Right lobe of liver (tissue), 6 donors: ENCODE measurements at places on chromosomes 4 and X. TPM values are rescaled to one million over a fixed set of nuclear protein-coding genes. Genes with fewer than 3 reads are reported as not detected.

The FGFR3 gene
- total RNA-seq = 30.0 TPM

The DDX53 gene
- not detected for total RNA-seq

The DDX60 gene
- 15.8 TPM for total RNA-seq

The PFKFB1 gene
- 3.8 TPM for total RNA-seq

The ZNF157 gene
- total RNA-seq = not detected

The PLP1 gene
- 0.61 TPM for total RNA-seq

The IDS gene
- total RNA-seq = 12.7 TPM

The SPIN2B gene
- total RNA-seq = 4.4 TPM

The SHOX gene
- not detected for total RNA-seq

The FGF2 gene
- 0.88 TPM for total RNA-seq

DNA sequence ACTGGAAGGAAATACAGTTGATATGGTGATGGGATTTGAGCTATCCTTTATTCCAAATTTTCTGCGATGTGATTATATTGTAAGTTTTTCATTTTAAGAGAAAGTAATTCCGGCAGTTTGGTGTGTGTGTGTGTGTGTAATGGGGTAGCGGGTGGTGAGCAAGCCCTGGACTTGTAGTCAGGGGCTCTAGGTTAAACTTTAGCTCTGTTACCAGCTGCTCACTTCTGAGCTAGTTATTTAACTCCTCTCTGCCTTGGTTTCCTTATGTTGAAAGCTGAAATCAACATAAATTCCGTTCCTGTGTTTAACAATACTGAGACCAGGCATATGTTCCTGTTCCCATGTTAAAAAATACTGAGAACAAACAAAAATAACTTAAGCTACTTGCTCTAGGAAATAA lies 174.1 kb upstream of the CASK start:
- H3K36me3 ChIP-seq = no peaks in the 10 kb centered on the region
- H3K4me3 ChIP-seq = no peak overlapping the region
- no peak overlapping the region for H3K27ac ChIP-seq
- H3K27me3 ChIP-seq = peaks cover 4% of the 10 kb centered on the region
- no peaks in the 10 kb centered on the region for H3K4me1 ChIP-seq

DNA sequence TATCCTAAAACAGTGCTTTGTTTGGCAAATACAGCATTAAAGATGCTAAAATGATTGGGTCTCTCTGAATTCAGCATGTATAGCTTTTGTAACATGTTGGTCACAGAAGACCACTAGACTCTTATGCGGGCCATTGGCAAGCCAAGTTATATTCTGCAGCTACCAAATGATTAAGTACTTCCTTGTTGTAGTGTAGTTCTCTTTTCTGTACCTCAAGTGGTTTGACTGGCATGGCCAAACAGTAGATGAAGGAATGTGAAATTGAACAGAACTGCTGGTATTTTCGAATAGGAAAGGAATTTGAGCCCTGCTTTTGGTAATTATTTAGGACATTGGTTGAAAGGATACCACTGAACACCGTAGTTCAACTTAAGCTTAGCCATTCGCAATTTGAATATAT lies 193.9 kb upstream of the GPC4 start:
- H3K27me3 ChIP-seq = no peaks in the 10 kb centered on the region
- no peak overlapping the region for H3K4me3 ChIP-seq
- H3K27ac ChIP-seq = no peak overlapping the region
- H3K4me1 ChIP-seq = no peaks in the 10 kb centered on the region
- H3K36me3 ChIP-seq = no peaks in the 10 kb centered on the region

GRCh38 chr4:20254511-20255250 lies 3.0 kb downstream of the SLIT2 start:
- DNase-seq = no peak
- H3K4me3 ChIP-seq = peak overlapping the region; percentile 3
- no peaks in the 10 kb centered on the region for H3K36me3 ChIP-seq
- no peak overlapping the region for H3K27ac ChIP-seq

GRCh38 chrX:153387987-153388721 lies 13.0 kb downstream of the PNMA6E start:
- DNase-seq = no peak
- no peaks in the 10 kb centered on the region for H3K4me1 ChIP-seq
- H3K4me3 ChIP-seq = no peak overlapping the region
- no peaks in the 10 kb centered on the region for H3K36me3 ChIP-seq
- no peak overlapping the region for H3K27ac ChIP-seq

DNA sequence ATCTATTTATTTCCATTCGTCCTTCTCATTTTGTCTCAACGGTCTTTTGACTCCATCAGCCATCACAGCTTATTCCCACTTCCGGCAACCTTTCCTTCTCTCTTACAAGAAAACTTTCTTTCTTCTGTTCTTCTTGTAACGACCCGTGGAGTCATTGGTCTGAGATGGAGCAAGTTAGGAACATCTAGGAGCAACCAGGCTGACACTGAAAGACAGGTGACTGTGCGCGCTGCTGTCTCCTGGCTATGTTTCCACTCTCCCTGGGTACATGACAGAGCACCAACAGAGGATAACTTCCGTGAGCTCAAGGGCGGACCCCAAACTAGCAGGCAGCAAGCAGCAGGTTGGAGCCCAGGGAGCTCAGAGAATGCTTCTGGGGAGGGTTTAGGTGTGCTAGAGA lies 2.5 kb downstream of the FGF5 start:
- no peaks in the 10 kb centered on the region for H3K36me3 ChIP-seq
- no peaks in the 10 kb centered on the region for H3K4me1 ChIP-seq
- H3K27me3 ChIP-seq = peaks cover 28% of the 10 kb centered on the region
- no peak overlapping the region for H3K27ac ChIP-seq

- no peaks in the 10 kb centered on the region for H3K36me3 ChIP-seq
- DNase-seq = no peak
- H3K27me3 ChIP-seq = no peaks in the 10 kb centered on the region
- no peak overlapping the region for H3K27ac ChIP-seq
Observed at GRCh38 chrX:108097380-108097779, 5.8 kb downstream of the ATG4A start.

GRCh38 chrX:100658941-100659381 lies 15.0 kb downstream of the SRPX2 start:
- no peaks in the 10 kb centered on the region for H3K27me3 ChIP-seq
- H3K4me1 ChIP-seq = no peaks in the 10 kb centered on the region
- H3K27ac ChIP-seq = no peak overlapping the region

- DNase-seq = no peak
- peaks cover 8% of the 10 kb centered on the region for H3K4me1 ChIP-seq
- H3K27ac ChIP-seq = no peak overlapping the region
- H3K36me3 ChIP-seq = no peaks in the 10 kb centered on the region
Observed at GRCh38 chr4:153348006-153348405, 3.5 kb downstream of the MND1 start.

GRCh38 chr4:121344098-121344497 lies 36.7 kb downstream of the QRFPR start:
- H3K36me3 ChIP-seq = no peaks in the 10 kb centered on the region
- no peak for DNase-seq
- no peaks in the 10 kb centered on the region for H3K27me3 ChIP-seq
- H3K4me1 ChIP-seq = no peaks in the 10 kb centered on the region
- H3K27ac ChIP-seq = no peak overlapping the region
- no peak overlapping the region for H3K4me3 ChIP-seq

- H3K27ac ChIP-seq = no peak overlapping the region
- H3K27me3 ChIP-seq = no peaks in the 10 kb centered on the region
- H3K36me3 ChIP-seq = no peaks in the 10 kb centered on the region
- H3K4me1 ChIP-seq = no peaks in the 10 kb centered on the region
- no peak overlapping the region for H3K4me3 ChIP-seq
Observed at GRCh38 chr4:98470831-98471230, 187.6 kb downstream of the TSPAN5 start.

GRCh38 chr4:40685300-40685699 lies 55.6 kb upstream of the RBM47 start:
- H3K4me3 ChIP-seq = no peak overlapping the region
- DNase-seq = no peak

GRCh38 chr4:133997436-133997835 lies 204.2 kb downstream of the PABPC4L start:
- DNase-seq = no peak
- H3K36me3 ChIP-seq = no peaks in the 10 kb centered on the region
- H3K27me3 ChIP-seq = no peaks in the 10 kb centered on the region
- H3K4me1 ChIP-seq = no peaks in the 10 kb centered on the region
- H3K27ac ChIP-seq = no peak overlapping the region

DNA sequence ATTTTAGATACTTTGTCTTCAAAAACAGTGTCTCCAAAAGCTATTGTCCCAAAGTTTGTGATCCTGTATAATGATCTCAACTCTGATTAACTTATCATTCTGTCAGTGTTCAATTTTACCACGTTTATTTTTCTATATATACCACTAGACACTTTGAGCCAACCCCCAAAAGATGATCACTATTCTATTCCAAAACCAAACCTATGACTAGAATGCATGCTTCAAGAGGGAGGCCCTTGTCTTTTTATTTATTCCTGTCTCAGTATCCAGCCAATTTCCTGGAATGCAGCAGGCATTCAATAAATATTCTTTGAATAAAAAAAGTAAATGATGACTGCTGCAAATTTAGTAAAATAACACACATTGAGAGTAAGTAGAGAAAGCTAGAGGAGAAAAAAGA lies 275.6 kb downstream of the LDB2 start:
- H3K4me1 ChIP-seq = no peaks in the 10 kb centered on the region
- no peak overlapping the region for H3K4me3 ChIP-seq
- H3K27ac ChIP-seq = no peak overlapping the region
- no peaks in the 10 kb centered on the region for H3K27me3 ChIP-seq
- no peaks in the 10 kb centered on the region for H3K36me3 ChIP-seq

DNA sequence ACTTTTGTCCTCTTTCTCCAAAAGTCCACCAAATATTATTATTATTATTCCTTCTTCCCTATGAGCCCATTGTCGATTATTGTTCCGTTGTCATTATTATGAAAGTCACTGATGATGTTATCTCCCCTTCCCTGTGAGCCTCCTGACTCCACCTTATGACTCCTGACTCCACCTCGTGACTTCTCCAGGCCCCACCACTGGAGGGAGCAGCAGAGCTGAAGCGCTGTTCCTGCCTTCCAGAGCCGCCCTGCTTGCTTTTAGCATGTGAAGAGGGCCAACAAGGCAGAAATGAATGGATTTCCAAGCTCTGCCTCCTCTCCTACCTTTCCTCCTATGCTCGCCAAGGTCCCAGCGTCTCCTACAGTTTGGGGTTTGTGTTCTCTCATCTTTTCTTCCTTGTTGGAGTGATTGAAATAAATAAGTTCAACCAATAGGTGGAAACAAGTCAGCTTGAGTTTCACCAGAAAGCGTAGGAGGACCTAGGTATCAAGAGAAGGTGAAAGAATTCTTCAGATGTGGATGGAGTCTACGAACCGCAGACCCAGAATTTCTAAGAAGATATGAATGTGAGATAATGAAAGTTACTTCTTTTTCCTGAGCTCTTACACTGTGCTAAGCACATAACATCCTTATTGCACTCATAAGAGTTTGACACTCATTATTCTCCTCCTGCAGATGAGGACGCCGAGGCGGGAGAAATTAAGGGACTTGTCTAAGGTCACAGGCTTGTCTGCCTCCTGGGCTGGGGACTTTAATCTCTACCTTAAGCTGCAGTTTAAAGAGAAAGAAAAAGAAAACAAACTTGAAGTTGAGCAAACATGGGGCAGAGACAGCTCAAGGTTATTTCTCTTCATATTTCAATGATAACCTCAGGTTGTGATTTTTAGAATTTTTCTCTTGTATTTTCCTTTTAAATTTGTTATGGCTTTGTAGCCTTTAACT lies 26.1 kb downstream of the IGSF1 start:
- H3K4me1 ChIP-seq = no peaks in the 10 kb centered on the region
- H3K4me3 ChIP-seq = no peak overlapping the region

- DNase-seq = no peak
- H3K36me3 ChIP-seq = peaks cover 27% of the 10 kb centered on the region
- no peaks in the 10 kb centered on the region for H3K4me1 ChIP-seq
- no peak overlapping the region for H3K4me3 ChIP-seq
Observed at GRCh38 chr4:184784628-184785257, 41.0 kb downstream of the ACSL1 start.

GRCh38 chr4:139153411-139154133 lies 23.4 kb downstream of the ELF2 start:
- no peak overlapping the region for H3K27ac ChIP-seq
- no peak overlapping the region for H3K4me3 ChIP-seq
- no peaks in the 10 kb centered on the region for H3K27me3 ChIP-seq
- no peaks in the 10 kb centered on the region for H3K4me1 ChIP-seq
- H3K36me3 ChIP-seq = no peaks in the 10 kb centered on the region

DNA sequence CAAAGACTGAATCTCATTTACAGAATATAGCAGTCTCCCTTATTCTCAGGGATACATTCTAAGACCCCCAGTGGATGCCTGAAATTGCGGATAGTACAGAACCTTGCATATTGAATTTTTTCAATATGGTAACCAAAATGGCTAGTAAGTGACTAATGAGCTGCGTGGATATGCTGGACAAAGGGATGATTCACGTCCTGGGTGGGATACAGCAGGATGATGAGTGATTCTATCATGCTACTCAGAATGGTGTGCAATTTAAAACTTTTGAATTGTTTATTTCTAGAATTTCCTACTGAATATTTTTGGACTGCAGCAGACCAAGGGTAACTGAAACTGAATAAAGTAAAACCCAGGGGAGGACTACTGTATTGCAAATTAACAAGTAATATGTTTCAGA lies 66.7 kb downstream of the STAG2 start:
- no peaks in the 10 kb centered on the region for H3K36me3 ChIP-seq
- no peak overlapping the region for H3K4me3 ChIP-seq
- no peak overlapping the region for H3K27ac ChIP-seq
- no peak for DNase-seq
- no peaks in the 10 kb centered on the region for H3K27me3 ChIP-seq
